Glomerular endothelial cell (primary cell): ENCODE measurements at places on chromosomes 11 and 22.

GRCh38 chr22:32204856-32205722 is at the start of gene RFPL2:
RFPL2 (minus strand) TSS chr22:32205073; CDS start chr22:32202451, 2,622 bp downstream.
- DNase-seq, result no peak

- DNase-seq, result no peak
Observed at GRCh38 chr11:114121804-114122504, 62.4 kb downstream of the ZBTB16 start.

DNA sequence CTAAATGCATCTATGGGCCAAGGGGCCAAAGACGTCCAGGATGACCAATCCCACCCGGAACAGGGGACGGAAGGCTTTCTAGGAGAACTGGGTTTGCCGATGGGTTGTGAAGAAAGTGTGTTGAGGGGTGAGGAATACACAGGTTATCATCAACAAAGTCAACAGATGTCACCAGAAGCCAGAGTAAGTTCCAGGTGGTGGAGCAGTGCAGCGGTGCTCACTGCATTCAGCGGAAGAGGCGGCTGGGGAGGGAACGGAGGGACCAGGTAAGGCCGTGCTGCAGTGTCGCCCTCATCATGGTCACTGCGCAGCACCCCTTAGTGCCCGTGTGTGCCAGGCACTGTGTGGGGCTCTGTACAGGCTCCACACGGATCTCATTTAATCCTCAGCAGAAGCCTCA is 176.0 kb downstream of the EFCAB6 start:
- no peak for DNase-seq

GRCh38 chr11:56876621-56877275 is 112.0 kb upstream of the OR5AK2 start:
- no peak for DNase-seq

DNA sequence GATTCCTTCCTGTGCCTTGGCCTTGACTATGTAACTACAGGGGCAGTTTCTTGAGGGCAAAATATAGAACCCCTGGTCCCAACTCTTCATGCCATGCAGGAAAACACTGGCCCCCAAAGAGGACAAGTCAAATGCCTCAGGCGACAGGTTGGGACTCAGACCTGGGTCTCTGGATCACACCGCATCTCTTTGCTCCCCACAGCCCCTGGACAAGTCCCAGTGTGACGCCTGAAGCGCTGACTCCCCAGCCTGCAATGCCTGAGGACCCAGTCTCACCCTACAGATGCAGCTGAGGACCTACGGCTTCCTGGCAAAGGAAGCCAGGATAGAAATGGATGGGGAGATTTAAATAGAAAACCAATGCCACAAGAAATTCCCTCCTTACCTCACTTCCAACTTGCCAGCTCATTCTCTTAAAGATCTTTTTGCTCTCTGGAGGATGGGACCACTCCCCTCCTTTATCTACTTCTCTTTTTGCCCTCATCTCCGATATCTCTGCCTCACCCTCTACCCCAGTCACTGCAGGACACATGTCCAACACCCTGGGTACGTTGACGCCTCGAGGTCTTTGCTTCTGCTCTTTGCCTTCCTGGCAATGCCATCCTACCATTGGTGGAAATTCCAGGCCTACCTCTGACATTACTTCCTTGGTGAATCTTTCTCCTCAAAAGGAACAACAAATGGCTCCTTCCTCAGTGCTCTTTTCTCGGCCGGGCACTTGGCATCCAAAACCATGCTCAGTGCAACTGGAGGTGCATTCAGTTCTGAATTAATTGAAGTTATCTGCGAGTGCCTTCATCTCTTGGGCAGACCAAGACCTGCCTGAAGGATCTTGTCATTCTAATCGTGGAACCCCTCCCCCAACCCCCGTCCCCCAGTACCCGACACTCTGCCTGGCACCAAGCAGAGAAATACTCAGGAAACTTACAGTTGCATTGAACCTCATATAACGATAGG is 2.0 kb upstream of the PRDM11 start:
- DNase-seq, result no peak

GRCh38 chr22:40224702-40225101 is 47.0 kb downstream of the TNRC6B start:
- DNase-seq, result no peak

- no peak for DNase-seq
Observed at GRCh38 chr11:11640996-11641395, 19.2 kb upstream of the GALNT18 start.

DNA sequence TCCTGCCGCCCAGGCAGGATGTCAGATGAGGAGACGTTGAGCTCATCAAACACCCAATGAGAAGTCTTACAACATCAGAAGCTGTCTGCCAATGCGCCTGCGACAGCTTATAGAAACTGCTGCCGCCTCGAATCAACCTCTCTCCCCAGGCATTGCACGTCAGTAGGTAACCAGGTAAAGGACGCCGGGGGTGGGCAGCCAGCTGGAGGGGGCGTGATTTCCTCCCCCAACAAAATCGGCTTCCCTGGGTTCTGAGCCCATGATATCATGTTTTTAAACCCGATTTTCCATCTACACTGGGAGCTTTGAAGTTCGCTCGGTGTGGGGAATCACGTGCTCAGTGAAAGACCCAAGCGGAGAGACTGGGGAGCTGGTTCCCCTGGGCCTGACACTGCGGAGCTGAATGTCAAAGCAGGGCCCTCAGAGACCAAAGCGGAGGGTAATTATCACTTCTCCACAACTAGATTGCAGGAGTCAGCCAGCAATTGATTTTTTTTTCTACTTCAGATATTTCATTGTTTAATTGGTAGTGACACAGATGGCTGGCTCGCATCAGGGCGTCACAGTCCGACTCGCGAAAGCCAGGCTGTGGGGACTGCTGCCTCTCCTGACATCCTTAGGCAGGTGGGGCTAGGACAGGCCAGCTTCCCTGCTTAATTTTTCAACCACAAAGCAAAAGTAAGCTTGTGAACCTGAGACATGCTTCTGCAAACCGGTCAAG is 15.4 kb downstream of the FAM83F start:
- no peak for DNase-seq

DNA sequence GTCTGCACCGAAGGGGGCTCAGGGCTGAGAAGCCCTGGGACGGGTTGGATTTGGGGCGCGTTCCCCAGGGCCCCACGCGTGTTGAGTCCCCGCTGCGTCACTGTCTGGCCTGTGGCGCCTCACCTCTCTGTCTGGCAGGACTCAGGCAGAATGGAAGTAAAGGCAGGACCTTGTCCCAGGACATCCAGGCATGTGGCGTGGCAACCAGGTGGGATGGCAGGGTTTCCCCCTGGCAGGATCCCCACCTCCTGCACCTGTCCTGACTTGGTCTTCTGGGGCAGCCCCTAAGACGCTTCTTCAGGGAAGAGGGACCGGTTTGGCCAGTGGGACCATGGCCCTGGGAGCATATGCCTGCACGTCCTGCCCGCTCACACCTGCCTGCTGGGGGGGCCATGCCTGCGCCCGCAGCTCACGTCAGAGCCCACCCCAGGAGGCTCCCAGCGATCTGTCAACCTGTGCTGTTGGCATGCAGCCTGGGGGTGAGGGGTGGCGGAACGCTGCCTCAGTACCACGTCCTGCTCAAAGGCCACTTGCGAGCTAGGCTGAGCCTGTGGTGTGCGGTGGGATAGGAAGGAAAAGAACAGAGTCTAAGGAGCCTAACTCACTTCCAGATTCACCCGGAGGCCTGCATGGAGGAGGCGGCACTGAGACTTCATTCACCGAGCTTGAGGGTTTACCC is 72.7 kb downstream of the KCNQ1 start:
- no peak for DNase-seq

- no peak for DNase-seq
Observed at GRCh38 chr11:1509626-1510255, 23.2 kb upstream of the MOB2 start.

- DNase-seq, result no peak
Observed at GRCh38 chr22:48261048-48261621, 1498.7 kb downstream of the TBC1D22A start.

GRCh38 chr11:117023178-117023577 is 75.0 kb downstream of the SIK3 start:
- no peak for DNase-seq

- no peak for DNase-seq
Observed at GRCh38 chr11:38460896-38461295, 1862.9 kb upstream of the RAG2 start.

- no peak for DNase-seq
Observed at GRCh38 chr11:128653801-128654231, 40.1 kb upstream of the FLI1 start.

- no peak for DNase-seq
Observed at GRCh38 chr11:123255909-123256308, 60.9 kb upstream of the CLMP start.

GRCh38 chr11:109507836-109508561 is 86.0 kb downstream of the C11orf87 start:
- DNase-seq, result no peak

DNA sequence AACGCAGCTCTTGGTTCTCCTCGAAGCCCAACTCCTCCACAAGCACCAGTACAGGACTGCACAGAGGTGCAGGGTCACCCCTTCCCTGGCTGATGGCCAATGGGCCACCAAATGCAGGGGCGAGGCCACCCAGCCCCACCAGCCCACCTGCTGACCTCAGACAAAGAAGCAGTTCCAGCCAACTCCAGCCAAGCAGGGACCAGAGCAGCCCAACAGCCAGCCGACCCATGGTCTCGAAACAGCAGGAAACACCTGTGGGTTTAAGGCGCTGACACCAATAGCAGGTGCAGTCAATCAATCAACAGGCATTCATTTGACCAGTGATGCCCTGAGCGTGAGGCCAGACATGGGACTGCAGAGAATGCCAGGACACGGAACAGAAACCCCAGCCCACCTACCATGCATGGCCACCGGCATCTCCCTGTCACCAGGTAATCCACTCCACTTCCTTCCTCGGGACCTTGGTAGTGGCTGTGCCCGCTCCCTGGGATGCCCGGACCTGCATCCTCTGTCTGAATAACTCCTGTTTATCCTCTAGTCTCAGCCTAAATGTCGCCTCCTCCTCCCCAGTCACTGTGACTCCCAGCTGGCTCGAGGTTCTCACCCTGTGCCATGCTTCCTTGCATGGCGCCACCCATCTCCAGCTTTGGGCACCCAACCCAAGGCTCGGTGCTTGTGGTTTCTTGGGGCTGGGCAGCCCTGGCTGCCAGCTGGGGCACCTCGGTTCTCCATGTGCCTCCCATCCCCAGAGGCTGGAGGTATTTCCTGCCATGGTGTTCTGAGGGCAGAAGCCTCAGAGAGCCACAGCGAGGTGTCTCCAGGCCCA is 1475.4 kb downstream of the BRD1 start:
- DNase-seq, result no peak

- no peak for DNase-seq
Observed at GRCh38 chr11:130828741-130829140, 87.5 kb downstream of the SNX19 start.

- no peak for DNase-seq
Observed at GRCh38 chr11:95586661-95587060, 202.9 kb downstream of the FAM76B start.

- DNase-seq, result no peak
Observed at GRCh38 chr11:65625628-65626342, 10.2 kb downstream of the PCNX3 start.

DNA sequence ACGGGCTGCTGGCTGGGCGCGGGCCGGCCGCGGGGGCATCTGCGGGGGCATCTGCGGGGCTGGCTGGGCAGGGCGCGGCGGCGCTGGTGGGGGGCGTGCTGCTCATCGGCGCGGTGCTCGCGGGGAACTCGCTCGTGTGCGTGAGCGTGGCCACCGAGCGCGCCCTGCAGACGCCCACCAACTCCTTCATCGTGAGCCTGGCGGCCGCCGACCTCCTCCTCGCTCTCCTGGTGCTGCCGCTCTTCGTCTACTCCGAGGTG is 194 bp downstream of the DRD4 start:
- no peak for DNase-seq

- no peak for DNase-seq
Observed at GRCh38 chr11:35563484-35564244, 38.2 kb upstream of the PAMR1 start.

DNA sequence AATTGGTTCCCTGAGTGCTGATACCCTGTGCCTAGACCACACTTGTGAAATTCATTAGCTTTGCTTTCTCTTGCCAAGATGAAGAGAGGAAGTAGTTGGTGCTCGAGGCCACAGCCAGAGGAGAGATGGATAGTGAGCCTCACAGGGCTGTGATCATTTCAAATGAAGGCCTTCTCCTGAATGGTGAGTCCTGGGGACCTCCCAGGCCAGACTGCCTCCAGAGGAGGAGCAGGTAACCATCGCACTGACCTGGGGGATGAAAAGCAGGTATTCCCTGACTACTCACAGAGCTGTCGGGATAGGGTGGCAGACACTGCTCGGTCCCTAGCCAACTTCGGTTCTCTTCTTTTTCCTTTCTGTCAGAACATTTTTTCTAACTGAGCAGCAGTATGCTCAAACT is 4.8 kb upstream of the FXYD6 start:
- no peak for DNase-seq

DNA sequence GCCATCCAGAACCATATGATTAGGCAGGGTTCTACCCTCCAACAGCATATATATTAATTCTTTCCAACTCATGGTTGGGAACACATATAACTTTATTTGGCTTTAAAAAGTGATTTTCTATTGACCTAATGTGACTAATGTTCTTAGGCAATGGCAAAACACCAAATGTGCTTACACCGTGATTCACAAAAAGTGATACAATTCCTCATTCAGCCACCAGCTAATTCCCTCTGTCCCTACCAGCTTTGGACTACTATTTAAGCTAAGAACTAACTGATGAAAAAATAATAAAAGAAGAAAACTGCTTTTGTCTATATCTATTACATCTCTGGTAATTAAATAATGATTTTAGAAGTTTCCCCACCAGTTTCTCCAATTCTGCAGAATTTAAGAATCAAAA is 4.7 kb downstream of the CTSC start:
- DNase-seq, result no peak

DNA sequence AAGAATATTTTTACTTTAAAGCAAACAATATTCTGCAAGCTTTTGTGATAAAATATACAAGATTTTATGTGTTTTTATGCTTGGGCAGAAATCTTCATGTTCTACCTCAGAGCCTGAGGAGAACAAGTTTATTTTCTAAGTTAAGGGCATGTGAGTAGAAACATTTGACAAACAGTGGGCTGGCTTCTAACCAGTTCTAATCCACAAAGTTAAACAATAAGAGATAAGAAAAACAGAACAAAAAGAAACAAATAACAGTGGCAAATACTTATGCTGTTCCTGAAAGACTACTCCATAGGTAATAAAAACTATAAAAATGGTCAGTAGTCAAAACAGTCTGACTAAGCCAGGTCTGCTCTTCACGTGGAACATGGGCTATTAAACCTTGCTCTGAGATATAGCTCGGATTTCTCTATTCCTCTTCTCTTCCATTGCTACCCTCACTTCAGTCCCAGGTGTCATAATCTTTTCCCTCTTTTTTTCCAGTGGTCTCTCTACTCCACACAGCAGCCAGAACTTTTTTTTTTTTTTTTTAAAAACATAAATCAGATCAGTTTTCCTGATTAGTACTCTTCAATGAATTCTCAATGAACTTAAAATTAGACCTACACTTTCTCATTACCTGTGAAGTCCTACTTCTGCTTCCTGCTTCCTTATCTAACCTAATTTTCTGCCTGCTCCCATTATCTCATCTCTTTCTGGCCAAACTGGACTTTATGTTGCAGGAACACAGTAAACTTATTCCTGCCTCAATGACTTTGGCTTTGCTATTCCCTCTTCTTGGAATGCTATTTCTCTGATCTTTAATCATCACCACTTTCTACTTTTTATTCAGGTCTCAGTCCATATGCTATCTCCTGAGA is 671.1 kb upstream of the CCDC90B start:
- no peak for DNase-seq
